Left forelimb (tissue), 1 donor: ENCODE measurements at places on chromosomes 13 and 19.

GRCh38 chr19:2743099-2743498 is 3.3 kb upstream of the SLC39A3 start:
- DNase-seq: no peak

DNA sequence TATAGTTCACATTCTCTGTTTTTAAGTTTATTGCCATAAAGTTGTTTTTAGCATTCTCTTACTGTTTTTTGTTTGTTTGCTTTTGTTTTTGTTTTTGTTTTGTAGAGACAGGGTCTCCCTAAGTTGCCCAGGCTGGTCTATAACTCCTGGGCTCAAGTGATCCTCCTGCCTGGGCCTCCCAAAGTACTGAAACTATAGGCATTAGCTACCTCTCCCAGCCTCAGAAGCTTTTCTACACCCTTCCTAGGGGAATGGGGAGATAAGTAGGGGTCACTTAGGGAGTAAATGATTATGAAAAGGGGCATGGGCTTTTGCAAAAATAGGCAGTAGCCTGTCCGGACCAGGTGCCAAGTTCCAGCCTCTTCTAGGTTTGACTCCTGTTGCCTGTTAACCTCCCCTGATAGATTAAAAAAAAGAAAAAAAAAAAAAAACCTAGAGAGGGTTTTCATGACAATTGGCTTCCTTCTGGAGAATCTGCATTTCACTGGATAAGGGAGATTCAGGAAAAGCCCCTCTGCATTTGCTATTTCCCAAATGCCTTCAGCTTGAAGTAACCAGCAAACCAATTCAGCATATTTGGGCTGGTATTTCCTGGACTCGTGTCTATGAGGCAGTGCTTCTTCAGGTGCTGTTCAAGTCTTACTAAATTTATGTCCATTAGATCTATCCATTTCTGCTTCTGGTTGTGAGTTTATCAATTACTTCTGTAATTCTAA is 216.8 kb downstream of the TM9SF2 start:
- DNase-seq: no peak

DNA sequence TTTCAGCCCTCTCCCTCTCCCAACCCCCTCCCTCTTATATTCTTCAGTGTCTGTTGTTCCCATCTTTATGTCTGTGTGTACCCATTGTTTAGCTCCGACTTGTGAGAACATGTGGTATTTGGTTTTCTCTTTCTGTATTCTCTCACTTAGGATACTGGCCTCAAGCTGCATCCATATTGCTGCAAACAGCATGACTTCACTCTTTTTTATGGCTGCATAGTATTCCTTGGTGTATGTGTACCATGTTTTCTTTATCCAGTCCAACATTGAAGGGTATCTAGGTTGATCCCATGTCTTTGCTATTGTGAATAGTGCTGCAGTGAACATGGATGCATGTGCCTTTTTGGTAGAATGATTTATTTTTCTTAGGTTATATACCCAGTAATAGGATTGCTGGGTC is 17.8 kb downstream of the NHLRC3 start:
- DNase-seq: no peak

- peak; percentile 49 for DNase-seq
Measured at GRCh38 chr13:111947876-111948275, 119.1 kb upstream of the SOX1 start.

DNA sequence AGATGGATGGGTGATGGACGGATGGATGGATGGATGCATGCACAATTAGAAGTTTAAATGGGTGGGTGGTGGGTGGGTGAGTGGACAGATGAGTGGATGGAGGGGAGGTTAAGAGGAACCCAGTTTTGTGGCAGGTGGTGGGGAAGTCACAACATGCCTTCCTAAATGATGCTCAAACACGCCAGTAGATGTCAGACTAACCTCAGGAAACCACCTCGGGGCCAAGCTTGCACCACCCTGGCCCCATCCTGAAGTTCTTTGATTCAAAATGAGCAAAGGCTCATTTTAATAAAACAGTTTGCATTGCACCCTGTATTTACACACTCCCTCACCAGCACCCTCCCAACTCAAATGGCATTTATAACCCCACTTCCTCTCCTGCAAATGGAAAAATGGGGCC is 91.4 kb upstream of the CACNA1A start:
- DNase-seq: no peak

- DNase-seq: no peak
Measured at GRCh38 chr13:63954683-63955082, 2539.0 kb upstream of the PCDH20 start.

- no peak for DNase-seq
Measured at GRCh38 chr19:39557811-39558623, 18.1 kb upstream of the EID2 start.

DNA sequence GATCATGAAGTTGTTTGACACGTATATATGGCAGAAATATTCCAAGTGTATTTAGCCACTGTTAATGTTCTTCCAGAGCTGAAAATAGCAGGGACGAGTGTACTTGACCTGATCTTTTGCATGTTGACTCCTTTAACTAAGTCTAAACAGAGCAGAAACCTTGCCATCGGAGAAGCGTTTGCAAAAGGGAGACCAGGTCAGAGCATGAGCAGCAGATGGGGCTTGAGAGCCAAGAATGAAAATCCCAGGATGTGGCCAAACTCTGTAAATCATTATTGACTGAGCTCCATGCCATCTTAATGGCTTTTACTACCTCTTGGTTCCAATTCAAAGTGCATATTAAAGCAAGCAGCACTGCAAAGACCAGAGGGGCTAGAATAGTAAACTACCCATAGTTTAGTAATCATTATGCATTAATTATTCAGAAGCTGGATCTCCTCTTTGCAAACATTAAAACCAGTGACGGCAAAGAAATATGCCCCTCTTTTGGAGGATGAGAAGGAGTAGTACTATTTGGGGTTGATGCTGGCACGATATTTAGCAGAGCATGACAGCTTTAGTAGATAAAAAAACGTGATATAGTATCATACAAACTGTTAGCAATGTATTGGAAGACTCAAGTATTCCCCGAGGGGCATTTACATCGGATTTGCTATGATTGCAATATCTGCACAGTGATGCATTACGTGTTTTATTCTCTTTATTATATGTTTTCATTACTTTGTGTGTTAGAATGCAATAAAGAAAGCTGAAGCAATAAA is 55.7 kb downstream of the FAM216B start:
- no peak for DNase-seq

- no peak for DNase-seq
Measured at GRCh38 chr19:5774921-5775320, 9.6 kb downstream of the PRR22 start.

DNA sequence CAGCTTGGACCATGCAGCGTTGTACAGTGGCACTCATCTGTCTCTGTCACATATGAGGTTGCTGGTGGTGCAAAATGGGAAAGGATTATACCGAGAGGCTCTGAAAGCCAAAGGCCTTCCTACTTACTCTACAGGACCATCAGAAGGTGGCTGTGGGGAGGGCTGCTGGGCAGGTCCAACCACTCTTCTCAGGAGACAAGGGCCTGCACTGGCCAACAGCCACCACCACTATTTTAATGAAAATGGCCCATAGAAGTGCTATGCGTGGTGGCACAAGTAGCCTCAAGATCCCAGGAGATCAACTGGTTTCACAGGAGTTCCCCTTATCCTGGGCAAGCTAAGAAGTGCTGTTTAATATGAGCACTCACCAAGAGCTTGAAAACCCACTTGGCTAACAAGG is 52.3 kb downstream of the MRPL57 start:
- no peak for DNase-seq

GRCh38 chr19:50546527-50547221 is 21.6 kb downstream of the LRRC4B start:
- DNase-seq: no peak

DNA sequence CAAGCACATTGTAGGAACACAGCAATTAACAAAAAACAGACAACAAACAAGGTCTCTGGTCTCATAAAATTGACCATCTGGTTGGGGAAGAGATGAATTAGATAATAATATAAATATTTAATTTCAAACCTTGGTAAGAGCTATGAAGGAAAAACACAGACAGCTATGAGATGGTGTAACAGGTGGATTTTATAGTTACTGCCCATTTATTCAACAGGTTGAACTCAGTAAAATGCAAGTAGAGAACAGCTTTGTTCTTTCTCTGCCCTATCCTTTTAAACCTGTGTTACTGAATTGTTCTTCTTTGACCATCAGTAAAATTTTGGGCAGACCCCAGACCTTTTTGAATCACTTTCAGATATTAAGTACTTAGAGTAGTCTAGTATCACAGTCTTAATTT is 77.6 kb upstream of the FAM216B start:
- no peak for DNase-seq

DNA sequence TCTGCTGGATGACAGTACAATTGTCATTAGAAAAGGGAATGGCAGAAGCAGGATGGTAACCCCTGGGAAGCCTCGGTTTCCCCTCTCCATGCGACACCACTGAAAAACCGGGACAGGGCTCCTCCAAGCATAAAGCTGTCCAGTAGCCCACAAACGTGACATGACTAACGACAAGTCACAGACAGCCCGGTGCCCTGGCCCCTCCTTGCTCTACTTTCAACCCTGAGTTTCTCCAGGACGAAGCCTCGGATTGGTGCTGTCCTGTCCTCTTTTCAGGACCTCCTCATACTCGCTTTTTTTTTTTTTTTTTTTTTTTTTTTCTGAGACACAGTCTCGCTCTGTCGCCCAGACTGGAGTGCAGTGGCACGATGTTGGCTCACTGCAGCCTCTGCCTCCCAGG is 16.3 kb downstream of the DPP9 start:
- no peak for DNase-seq

GRCh38 chr19:6022570-6023064 is 44.7 kb upstream of the RANBP3 start:
- DNase-seq: no peak

GRCh38 chr13:98523455-98524102 is 53.3 kb downstream of the STK24 start:
- DNase-seq: no peak

DNA sequence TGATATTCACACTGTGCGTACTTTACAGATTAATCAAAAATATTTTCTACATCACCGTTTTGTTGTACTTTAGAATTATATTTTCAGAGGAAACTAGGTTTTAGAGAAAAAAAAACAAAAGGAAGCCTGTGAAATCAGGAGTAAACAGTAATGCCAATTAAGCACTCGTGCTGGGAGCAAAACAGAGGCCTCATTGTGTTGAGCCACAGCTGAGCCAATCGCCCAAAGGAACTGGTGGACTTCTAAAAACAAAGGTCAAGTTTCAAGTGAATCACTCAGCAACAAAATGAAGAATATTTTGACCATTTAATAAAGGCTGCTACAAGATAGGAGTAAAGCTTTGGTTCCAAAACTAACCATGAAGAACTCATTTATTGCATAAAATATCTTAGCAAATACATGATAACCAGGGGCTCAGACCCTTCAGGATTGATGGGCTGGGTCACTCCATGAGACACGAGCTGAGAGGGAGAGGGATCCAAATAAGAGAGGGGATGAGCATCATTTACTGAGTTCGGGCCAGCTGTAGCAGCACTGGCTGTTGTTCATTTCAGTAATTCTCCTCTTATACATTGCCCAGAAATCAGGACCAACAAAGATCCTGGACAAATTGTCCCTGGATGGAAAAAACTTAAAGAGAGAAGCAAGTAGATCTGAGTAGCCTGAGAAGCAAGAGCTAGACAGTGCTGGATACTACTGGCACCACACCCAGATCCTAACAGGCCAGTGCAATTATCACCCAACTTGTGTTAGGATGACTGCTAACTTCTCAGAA is 8.3 kb upstream of the NALCN start:
- DNase-seq: no peak

- no peak for DNase-seq
Measured at GRCh38 chr19:46691104-46691503, 25.8 kb downstream of the PRKD2 start.

DNA sequence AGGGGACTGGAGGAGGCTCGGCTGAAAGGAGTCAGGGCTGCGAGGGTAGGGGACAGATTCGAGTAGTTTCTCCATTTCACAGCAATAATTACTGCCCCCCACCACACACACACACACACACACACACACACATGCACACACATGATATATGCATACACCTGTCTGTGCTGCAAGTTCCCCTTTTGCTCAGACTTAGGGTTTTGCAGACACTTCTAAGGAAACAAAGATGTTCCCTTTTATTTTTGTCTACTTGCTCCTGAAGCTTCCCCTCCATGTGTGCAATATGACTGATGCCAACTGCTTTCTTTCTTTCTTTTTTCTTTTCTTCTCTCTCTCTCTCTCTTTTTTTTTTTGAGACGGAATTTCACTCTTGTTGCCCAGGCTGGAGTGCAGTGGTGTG is 13.4 kb downstream of the MBD3L2B start:
- no peak for DNase-seq

DNA sequence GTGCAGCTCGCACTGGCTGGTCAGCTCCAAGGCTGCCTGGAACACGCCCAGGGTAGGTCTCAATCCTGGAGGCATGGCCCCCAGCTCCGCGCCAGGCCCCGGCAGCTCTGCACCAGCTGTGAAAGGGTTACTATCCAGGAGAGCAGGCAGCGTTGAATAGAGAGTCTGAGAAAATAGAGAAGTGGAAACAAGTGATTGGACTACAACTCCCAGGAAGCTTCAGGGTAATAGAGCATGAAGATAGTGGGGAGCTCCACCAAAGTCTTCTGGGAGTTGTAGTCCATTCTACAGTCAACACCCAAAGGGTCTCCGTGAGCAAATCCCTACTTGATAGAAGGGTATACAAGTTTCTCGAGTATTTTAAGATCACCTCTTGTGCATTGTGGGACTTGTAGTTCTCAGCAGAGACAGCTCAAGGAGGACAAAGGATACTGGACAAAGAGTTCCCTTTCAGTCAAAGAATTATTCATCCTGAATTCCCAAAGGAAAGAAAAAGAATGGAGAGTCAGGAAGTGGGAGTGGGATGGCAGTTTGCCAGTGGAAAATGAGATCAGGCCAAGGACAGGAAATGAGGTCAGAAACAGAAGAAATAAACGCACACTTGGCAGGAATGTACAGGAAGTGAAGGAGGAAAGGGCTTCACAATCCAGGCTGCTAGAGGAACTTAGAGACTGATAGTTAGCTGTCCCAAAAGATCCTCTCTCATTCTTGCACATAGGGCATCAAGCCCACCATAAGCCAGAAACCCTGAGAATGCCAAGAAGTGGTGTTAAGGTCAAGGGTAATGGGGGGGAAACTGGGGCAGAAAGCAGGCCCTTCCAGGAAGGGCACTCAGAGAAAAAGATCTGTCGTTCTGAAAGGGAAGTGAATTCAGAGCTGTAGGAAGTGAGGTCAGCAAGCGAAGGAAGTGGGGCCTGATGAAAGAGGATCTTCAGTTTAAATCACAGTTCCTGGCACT is 5.5 kb upstream of the MAMSTR start:
- no peak for DNase-seq

- DNase-seq: no peak
Measured at GRCh38 chr19:13888281-13888680, 11.3 kb downstream of the NANOS3 start.
